Renal cortical epithelial cell (primary cell): ENCODE measurements at places on chromosomes 5 and 9. TPM values are rescaled to one million over a fixed set of nuclear protein-coding genes. Genes with fewer than 3 reads are reported as not detected.

The ADGRD2 gene
- total RNA-seq: not detected in 2 replicates

The TLE1 gene
- total RNA-seq: 66.2 and 103 TPM in 2 replicates

The DND1 gene
- 0.35 and 0.55 TPM in 2 replicates for total RNA-seq

The REEP2 gene
- total RNA-seq: 2.1 and 7.6 TPM in 2 replicates

The OLFM1 gene
- 0.15 TPM in 1 of 2 replicates, not detected in the other for total RNA-seq

The ANKRD34B gene
- 4.4 and 4.5 TPM in 2 replicates for total RNA-seq

The IL4 gene
- total RNA-seq: not detected in 2 replicates

The TAF11L7 gene
- not detected in 2 replicates for total RNA-seq

GRCh38 chr5:42905827-42906226 lies 94.1 kb upstream of the SELENOP start:
- DNase-seq: no peak

DNA sequence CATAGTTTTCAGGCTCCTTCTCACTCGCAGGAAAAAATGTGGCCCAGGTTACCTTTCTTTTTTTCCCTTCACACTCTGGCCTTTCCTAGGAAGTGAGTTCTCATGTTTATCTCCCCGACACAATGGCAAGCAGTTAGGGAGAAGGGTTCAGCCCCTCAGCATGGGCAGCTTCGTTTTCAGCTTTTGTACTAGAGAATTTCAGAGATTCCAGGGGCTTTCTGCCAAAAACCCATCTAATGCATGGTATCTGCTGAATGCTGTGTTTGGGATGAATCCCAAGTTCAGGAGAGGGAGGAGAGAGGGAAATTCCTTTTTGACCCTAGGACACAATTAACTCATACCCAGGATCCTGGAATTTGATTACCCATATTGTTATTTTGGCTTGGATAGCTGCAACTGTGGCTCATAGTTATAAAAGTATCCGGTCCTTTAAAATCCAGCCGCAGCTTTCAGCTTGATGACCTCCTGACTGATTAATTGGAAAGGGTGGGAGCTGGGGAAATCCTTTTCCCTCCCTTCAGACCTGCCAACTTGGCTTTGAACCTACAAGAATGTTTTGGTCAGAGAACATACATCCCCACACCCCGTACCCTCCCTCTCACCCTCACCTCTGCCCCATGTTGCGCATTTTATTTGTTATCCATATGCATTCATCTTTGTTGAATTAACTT lies 78.4 kb downstream of the TMEM252 start:
- DNase-seq: no peak

DNA sequence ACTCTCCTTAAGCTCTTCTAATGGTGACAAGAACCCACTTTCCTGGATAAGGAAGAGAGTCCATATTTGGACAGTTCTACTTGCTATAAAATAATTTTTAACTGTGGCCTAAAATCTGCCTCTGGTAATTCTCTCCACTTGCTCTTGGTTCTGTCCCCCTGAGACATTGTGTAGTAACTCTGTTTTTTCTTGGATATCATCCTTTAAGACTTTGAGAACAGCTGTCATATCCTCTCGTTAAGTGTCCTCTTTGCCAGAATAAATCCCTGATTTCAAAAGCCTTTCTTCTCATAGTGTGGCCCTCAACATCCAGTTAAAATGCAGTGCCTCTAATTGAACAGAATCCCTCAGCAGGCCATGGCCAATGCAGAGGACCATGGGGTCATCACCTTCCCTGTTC lies 101.5 kb downstream of the ARHGEF28 start:
- DNase-seq: no peak

- DNase-seq: no peak
Observed at GRCh38 chr9:7862170-7862569, 62.6 kb upstream of the DMAC1 start.

DNA sequence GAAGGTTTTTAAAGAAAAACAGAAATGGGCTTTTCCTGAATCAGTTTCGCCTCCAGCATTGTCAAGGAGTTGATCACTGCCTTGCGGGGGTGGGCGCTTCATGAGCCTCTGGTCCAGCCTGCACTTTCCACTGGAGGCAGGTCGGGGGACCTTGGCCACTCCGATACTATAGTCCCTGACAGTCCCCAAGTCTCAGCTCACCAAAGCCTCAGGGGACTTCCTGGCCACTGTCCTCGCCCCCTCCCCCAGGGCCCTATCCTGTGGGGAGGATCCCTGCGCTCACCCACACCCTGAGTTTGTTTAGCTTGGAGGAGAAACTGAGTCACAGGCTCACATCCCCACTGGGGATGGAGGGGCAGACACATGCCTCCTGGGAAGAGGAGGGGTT lies 1.4 kb downstream of the SLC6A19 start:
- DNase-seq: no peak

DNA sequence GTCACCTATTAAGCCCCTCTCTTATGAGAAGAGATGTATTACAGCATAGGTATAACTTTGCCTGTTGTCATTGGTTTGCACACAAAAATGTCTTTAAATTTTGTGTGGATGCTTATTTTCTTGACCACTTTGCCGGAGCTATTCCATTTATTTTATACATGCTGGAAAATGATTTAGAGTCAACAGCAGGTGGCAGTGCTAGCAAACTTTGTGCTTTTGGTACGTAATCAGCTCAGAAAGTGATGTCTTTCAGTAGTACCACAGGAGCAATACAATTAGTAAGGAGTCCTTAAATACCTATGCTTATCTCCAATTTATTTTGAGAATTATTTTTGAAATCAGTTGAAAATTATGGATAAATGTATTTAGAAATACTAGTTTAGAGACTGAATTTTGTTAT lies 19.8 kb upstream of the NUDT12 start:
- DNase-seq: peak; percentile 61

GRCh38 chr9:77933019-77933418 lies 98.6 kb downstream of the GNAQ start:
- no peak for DNase-seq

- no peak for DNase-seq
Observed at GRCh38 chr5:173279166-173279565, 44.2 kb upstream of the NKX2-5 start.

DNA sequence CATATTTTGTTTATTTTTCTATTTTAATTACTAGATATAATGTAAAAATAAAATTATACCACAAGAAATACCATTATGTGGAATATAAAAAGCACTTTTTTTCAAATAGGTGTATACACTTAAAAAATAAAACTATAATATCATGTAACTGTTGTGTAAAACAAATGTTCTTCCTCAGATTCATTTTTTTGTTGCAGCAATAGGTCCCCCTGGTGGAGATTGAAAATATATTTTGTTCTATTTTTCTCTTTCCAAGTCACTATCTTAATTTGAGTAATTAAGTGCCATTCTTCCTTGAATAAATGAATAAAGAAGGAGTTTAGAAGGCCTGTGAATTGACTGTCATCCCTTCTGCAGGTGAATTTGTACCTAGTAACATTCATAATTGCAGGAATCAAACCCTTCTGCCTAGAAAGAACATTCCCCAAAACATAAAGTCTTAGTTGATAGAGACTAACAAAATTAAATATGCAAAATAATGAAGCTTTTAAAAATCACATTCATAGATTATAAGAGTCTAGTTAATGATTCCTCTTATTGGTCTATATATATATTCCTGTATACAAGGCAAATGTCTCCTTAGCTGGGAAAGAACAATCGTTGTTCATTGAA lies 23.4 kb downstream of the CETN3 start:
- DNase-seq: peak; percentile 32

GRCh38 chr9:78973907-78974306 lies 597.9 kb upstream of the TLE4 start:
- DNase-seq: peak; percentile 81

GRCh38 chr9:136644593-136645351 lies 17.9 kb upstream of the EGFL7 start:
- DNase-seq: peak; percentile 10

DNA sequence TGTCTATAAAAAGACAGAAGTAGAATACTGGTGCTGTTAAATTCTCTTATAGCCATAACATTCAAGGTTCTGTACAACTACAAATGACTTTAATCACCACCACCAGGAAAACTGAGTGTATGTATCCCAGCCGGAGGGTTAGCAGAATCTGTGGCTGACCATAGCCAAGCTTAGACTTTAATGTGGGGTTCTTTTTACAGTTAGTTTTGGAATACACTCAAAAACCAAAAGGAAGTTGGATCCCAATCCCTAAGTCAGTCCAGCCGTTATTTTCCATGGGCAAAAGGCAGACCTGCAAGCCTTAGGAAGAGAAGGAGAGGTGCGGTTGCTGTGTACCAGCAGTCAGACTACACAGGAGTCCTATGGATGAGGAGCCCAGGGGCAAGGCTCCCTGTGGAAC lies 179.8 kb downstream of the ENC1 start:
- no peak for DNase-seq

DNA sequence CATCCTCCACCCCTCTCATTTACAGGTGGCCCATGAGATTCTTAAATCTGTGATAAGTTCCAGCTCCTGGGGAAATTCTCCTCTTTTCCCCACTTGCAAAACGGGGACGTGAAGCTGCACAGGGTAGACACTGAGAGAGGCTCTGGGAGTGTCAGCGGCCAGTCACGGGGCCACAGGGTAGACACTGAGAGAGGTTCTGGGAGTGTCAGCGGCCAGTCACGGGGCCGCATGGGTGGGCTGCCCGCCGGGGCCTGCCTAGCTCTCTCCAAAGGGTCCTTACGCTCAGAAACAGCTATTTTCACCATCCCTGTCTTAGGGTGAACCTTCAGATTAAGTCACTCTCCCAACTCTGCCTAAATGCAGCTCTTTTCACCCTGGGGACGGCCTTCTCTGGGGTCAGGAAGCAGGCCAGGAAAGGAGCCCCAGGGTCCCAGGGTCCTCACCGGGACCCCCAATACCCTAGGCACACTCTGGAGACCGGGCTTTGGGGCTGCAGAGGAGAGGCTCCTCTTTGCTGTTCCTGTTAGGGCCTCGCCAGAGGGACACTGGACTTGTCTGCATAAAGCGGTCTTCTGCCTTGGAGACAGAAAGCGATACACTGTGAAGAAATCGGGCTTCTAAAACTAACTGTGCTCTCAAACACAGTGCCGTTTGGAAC lies 1.5 kb downstream of the FAM78A start:
- no peak for DNase-seq

GRCh38 chr9:127589955-127590370 lies 22.1 kb upstream of the STXBP1 start:
- DNase-seq: peak; percentile 65

GRCh38 chr5:60514152-60514551 lies 185.8 kb downstream of the DEPDC1B start:
- DNase-seq: no peak

DNA sequence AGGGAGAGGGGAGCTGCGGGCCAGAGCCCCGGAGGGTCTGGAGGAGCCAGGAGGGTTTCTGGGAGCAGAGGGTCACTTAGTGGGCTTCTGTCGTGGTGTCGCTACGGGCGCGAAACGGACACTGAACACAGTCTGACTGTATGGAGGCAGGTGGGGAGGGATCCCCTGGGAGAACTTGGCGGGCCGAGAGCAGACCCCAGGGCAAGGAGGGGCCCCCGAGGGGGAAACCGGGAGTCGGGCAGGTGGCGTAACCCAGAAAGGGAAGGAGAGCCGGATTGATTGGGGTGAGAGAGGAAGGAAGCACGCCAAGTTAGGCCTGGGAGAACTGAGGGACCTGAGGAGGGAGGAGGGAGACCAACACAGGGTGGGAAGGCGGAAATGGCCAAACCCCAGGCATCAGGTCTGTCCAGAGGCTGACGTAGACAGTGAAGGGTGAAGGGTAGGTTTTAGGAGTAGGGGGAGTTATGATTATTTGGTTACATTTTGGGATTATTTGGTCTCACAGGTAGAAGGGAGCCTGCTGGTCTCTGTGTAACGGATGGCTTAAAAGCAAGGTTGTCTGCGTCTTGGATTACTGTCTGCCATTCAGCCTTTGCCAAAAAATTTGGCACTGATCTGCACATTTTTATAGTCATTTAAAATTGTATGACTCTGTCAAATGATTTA lies 3.3 kb upstream of the MSMP start:
- DNase-seq: peak; percentile 51

DNA sequence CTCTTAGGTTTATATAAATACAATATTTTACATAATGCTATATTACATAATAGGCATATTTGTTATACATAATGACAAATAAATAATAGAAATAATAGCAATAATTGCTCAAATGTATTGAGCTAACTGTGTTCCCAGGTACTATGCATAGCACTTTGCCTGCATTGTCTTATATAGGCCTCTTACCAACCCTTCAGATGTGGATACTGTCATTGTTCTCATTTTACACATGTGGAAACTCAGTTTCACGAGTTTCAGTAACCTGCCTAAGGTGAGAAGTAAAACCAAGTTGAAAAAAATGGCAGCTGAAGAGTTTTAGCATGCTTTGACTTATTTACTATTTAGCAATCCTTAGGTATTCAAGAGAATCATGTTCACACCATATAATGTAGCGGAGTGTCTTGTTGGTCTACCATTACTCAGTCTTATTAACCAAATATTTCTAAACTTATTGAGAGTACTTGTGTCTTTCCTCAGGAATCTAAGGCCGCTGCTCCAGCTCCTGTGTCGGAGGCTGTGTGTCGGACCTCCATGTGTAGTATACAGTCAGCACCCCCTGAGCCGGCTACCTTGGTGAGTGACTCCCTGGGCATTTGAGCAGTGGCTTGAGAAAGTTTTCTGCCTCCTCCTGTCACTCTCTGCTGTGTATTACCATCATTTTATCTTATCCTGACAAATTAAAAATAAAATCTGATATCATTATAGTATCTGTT lies 57.5 kb downstream of the ERAP1 start:
- DNase-seq: no peak

- no peak for DNase-seq
Observed at GRCh38 chr9:31556667-31557463, 827.6 kb upstream of the ACO1 start.

GRCh38 chr5:139422307-139422893 lies 16.9 kb downstream of the DNAJC18 start:
- DNase-seq: peak; percentile 75

DNA sequence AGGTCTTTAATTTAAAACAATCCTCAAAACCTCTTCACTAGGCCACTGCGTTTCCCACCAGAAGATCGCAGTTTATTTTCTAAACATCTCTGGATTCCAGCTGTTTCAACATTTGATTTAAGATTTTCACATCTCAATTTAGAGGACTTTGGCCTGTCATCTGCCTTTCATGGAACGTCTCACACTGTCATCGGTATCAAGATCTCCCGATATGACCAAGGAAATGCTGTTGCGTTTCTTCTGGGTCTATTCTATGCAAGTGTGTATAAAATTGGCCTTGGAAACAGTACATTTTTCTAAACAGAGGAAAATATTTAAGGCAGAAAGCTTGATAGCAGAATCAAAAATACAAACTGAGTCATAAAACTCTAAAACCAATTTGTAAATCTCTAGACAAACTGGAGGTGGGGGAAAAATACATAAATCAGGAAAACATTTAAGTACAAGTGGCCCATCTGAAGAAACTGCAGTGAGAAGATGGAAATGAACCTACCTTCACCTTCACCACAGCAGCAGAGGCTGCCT lies 53.6 kb upstream of the SIMC1 start:
- no peak for DNase-seq
